GM04503 (cell line): ENCODE measurements at places on chromosomes 6 and 20.

- DNase-seq: no peak
Measured at GRCh38 chr6:134472046-134472445, 154.1 kb upstream of the SGK1 start.

DNA sequence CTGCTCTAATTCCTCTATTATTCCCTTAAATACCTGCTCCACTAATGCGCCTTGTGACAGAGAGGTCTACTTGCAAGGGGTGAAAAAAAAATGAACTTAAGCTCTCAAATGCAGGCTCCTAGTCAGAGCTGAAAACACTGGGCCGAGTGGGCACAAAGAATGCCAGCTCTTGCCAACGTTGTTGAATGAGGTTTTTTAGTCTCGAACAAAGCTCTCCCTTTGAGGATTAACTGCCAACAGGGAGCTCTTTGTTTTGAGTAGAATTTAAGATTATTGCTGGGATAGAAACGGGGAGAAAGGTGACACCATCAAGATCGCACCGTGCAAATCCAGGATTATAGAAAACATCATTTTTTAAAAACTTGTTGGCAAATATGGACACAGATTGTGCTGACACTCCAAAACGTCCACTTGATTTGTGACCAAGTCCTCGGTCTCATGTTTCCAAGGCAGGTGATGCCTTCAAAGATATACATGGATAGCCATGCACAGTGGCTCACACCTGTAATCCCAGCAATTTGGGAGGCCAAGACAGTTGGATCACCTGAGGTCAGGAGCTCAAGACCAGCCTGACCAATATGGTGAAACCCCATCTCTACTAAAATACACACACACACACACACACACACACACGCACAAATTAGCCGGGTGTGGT is 163.2 kb downstream of the BMP7 start:
- DNase-seq: no peak

DNA sequence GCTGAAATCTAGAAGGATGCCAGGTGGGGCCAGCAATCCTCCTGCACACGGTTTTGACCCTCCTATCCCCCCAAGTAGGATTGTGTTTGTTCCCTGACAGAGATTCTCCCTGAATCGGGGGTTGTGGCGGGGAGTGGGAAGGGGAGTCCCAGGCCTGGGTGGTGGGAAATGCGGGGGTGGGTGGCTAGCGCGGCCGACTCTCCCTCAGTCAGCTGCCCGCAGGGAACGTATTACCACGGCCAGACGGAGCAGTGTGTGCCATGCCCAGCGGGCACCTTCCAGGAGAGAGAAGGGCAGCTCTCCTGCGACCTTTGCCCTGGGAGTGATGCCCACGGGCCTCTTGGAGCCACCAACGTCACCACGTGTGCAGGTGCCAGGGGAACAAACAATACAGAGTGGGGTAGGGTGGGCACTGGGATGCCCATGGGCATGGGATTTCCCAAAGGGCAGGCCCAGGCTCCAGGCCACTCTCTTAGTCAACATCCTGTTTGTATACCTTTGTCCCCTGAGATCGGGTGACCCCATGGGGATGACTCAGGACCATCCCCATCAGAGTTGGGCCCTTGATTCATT is 16.1 kb upstream of the ZNF76 start:
- no peak for DNase-seq

DNA sequence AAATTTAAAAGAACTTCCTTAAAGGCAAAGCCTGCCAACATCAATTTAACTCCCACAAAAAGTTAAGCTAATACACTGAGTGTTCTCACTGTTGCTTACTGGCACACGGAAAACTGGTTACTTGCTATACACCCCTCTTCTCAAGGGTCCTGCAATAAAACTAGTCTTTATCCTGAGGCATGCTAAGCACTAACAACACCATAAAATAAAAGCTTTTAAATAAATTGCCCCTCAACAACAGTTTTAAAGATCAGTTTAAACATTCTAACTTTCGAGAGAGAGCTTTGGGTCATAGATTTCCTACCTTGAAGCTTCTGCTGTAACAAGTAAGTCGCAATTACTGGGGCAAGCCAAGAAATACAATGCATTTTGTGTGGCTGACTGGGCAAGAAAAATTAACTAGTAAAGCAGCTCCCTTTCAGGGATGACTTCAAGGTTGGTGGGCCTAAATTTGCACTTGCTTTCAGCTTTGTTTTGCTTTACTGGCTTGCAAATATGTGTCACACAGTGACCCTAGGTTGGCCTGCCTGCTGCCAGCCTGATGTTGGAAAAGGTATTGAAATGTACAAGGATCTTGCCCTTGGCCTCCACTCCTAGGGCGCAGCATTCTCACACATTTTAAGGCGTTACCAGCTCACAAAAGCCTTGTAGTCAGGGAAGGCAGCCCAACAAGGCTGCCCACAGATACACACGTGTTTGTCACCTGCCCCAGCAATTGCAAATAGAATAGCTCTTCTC is 4.0 kb upstream of the HEY2 start:
- no peak for DNase-seq

GRCh38 chr20:2932498-2932897 is 59.2 kb downstream of the PTPRA start:
- DNase-seq: no peak

DNA sequence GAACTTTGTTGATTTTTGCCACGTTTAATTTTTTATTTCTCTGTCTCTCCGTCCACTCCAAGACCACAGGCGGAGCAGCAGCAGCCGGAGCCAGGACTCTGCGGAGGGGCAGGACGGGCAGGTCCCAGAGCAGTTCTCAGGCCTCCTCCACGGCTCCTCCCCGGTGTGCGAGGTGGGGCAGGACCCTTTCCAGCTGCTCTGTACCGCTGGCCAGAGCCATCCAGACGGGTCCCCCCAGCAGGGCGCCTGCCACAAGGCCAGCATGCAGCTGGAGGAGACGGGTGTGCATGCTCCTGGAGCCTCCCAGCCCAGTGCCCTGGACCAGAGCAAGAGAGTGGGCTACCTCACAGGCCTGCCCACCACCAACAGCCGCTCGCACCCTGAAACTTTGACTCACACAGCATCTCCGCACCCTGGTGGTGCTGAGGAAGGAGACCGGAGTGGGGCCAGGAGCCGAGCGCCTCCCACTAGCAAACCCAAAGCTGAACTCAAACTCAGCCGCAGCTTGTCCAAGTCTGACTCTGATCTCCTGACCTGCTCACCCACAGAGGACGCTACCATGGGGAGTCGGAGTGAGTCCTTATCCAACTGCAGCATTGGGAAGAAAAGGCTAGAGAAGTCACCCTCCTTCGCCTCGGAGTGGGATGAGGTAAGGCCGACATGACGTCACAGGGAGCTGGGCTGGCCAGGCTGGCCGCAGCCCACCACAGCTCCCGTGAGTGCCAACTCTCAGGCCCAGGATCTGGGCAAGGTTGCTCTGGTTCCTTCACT is 123.5 kb downstream of the TCP11 start:
- no peak for DNase-seq

DNA sequence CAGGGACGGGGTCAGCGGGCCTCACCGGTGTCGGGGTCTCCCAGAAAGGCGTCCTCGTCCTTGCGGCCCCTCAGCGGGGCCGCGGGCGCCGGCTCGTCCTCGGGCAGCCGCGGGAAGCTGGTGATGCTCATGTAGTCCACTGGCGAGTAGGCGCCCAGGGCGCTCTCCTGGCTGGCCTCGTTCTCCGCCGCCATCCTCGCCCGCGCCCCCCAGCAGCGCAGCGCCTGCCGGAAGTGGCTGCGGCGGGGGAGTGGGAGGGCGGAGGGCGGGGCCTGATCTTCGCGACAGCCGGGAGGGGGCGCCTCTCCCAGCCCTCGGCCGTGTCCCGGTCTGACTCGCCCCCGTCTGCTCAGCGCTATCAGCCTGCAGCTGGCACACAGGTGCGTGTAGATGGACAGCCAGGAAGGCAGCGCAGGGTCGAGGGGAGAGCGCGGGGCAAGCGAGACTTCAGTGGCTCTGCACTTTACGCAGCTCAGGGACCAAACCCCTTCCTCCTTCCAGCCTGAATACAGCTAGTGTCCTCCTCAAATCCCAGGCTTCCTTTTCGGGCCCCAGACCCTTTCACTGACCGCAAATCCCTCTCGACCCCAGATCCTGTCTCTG is at the start of gene GGT7:
Gene GGT7, minus strand, starts transcription at position 235 of the 603 bp plus-strand sequence. Its CDS starts 41 bp downstream, at position 194.
- no peak for DNase-seq

DNA sequence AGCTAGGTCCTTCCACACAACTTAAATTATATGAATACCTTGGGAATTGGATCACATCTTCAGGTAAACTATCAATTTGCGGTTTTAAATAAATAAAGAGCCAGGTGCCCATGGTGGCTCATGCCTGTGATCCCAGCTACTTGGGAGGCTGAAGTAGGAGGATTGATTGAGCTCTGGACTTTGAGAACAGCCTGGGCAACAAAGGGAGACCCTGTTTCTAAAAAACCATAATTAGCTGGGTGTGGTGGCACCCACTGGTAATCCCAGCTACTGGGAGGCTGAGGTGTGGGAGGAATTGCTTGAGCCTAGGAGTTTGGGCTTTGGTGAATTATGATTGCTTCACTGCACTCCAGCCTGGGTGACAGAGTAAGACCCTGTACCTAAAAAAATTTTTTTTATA is 3.4 kb downstream of the GMNN start:
- DNase-seq: no peak

DNA sequence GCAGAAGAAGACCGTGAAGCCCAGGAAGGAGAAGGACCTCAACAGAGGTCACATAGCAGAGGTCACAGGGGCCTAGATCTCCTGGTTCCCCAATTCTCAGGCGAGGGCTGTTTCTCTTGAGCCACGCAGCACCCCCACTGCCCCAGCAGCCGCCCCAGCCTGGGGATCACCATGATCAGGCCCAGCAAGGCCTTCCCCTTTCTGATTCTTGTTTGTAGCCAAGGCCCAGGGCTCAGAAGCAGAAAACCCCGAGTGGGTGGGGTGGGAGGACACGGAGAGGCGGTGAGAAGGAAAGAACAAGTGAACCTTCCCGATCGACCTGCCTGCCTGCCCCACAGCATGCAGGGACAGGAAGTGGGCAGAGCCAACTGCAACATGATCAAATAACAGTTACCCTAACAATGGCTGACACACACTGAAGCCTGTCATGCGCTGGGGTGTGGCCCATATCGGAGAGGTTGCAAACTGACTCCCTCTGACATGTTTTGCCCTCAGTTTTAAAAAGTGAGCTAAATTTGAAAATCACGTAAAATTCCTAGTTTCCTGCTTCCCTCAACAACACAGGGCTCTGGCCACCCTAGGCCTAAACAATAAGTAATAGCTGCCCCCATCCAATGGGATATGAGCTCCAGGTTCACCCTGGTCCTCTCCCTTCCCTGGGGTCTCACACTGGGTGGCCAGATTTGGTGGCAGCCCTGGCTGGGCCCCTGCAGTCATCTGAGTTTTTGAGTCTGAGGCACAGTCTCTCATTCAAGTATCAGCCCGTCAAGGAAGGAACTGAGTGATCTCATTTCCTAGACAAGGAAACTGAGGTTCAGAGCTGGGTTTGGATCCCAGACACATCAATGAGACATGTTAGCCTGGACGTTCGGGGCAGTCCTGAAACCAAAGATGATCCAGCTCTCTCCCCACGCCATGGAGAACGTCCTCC is 6.5 kb downstream of the PEDS1 start:
- no peak for DNase-seq

DNA sequence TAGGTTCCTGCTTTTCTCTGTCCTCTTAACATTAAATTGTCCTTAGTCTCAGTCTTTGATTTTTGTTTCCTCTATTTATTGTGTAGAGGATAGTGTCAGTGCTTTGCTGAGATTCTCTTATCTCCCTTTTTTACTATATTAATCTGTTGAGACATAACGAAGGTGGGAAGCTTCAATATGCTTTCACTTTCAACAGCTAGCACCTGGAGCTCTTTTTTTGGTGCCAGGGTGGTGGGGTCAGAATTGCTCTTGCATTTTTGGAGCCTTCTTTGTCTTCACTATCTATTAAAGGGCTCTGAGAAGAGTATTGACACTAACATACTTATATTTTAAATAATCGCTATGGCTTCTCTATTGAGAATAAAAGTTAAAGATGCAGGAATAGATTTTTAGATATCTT is 97.1 kb upstream of the EPHA7 start:
- DNase-seq: no peak

- peak; percentile 82 for DNase-seq
Measured at GRCh38 chr6:71489736-71490135, 201.1 kb downstream of the OGFRL1 start.
